ENCODE measurements at places on chromosomes 1 and 21.
A peak's percentile ranks its signal among the peaks of the same experiment; 100 is the strongest.

- DNase-seq = no peak
Observed at GRCh38 chr1:239389703-239390102, 3.3 kb downstream of the CHRM3 start.

DNA sequence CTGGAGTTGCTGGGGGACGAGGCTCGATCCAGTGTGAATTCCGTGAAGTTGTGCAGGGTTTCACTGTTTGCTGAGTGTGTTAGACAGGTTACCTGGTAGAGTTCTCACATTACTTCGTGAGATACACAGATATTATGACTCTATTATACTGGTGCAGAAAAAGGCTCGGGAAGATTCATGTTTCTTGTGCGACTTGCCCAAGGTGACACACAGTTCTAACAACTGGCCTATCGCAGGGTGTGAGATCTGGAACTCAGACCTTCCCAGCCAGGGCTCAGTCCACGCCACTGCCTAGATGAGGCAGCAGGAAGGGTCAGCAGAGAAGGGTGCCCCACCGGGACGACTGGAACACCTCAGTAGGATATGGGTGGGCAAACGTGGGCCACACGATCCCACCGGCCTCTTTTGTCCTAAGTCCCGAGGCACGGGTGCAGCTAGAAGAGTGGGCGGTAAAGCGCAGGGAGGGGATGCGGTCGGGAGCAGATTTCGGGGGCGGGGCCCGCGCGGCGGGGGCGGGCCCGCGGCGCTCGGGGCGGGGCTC, 296 bp upstream of the RNPEP start:
- DNase-seq = peak; percentile 79

DNA sequence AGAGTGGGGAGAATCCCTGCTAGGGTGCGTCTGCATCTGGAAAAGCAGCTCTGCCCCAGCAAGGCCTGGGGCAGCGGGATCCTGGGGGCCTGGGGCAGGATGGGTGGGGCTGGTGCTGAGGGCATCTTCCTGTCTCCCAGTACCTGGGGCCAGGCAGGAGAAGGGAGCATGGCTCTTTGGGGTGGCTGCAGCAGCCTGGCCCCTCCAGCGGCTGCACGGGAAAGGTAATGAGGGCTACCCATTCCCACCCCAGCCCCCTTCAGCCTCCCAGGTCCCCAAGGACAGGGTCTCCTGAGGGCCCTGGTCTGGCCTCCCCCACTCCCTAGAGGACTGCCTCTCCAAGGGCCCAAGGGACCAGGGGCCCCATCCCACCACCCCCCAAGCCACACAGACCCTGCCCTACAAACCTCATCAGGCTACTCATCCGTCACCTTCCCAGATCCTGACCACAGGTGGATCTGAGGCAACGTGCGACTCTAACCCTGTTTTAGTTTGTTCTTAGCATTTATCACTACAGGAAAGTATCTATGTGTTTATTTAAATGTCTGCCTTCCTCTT, 910 bp upstream of the ANKRD65 start:
- no peak for DNase-seq

DNA sequence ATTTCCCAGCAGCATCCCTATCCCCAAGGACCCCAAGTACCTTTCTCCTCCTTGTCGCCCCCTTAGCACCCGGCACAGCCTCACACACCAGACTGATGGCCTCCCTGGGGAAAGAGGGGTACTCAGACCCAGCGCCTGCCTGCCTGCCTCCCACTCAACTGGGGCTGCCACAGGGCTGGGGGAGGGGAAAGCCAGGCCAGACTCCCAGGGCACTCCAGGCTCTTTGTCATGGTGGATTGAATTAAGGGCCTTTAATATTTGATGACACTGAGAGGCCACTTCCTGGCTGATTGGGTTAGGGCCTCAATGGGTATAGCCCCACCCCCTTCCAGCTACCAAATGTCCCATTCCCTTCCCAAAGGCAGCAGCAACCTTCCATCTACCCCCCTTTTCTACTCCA, 1.8 kb downstream of the SHC1 start:
- no peak for DNase-seq

- DNase-seq = no peak
Observed at GRCh38 chr1:191578281-191578680, 580.0 kb upstream of the RGS18 start.
